ENCODE measurements at places on chromosomes 7 and 10. TPM values are rescaled to one million over a fixed set of nuclear protein-coding genes. Genes with fewer than 3 reads are reported as not detected.

The FGFBP3 gene
- total RNA-seq = 0.97 TPM

The AIFM2 gene
- 14.5 TPM for total RNA-seq

The CPA5 gene
- total RNA-seq = 0.73 TPM

- no peak for DNase-seq
- H3K27ac ChIP-seq = no peak overlapping the region
- H3K36me3 ChIP-seq = no peaks in the 10 kb centered on the region
- H3K4me1 ChIP-seq = no peaks in the 10 kb centered on the region
- H3K4me3 ChIP-seq = no peak overlapping the region
These were observed 52.5 kb downstream of the LYZL2 start for GRCh38 chr10:30577048-30577447.

DNA sequence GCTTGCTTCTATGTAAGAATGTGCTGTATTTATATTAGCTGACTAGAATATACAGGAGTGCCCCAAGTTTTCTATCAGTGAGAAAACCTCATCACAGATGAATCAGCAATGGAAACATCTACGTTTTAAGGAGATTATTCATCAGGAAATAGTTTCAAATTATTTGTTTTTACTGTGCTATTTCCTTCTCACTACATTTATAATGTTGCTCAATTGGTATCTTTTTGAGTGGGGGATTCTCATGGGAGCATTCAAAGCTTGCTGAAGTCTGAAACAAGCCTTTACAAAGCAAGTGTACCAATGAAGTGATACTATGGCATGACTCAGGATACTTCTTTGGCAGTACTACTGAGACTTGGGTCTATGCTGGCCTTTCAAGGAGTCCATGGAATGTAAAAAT, 191.1 kb upstream of the SLC26A5 start:
- H3K27ac ChIP-seq = no peak overlapping the region
- H3K4me1 ChIP-seq = no peaks in the 10 kb centered on the region
- H3K27me3 ChIP-seq = no peaks in the 10 kb centered on the region
- H3K36me3 ChIP-seq = no peaks in the 10 kb centered on the region

GRCh38 chr7:120991581-120991980, 3.1 kb downstream of the CPED1 start:
- H3K4me3 ChIP-seq = peak overlapping the region; percentile 75
- H3K27me3 ChIP-seq = no peaks in the 10 kb centered on the region
- peak overlapping the region; percentile 94 for H3K27ac ChIP-seq
- peaks cover 37% of the 10 kb centered on the region for H3K4me1 ChIP-seq
- DNase-seq = no peak

DNA sequence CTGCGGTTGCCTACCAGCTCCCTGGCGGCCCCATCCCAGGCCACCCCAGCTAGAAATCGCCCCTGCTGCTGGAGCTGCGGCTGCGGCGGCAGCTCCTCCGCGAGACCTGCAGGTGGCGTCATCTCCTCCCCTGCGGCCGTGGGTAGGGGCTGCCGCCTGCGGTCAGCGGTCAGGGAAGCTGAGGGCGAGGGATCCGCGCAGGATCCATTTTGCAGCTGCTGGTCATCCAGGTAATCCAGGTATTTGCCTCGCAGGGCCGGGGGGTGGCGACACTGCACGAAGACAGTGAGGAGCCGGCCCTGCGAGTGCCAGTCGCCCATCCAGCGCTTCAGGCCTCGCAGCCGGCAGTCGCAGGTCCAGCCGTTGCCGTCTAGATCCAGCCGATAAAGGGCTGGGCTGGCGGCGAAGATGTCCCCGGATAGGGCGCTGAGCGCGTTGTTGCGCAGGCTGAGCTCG, 1.5 kb downstream of the TRIL start:
- H3K27me3 ChIP-seq = peaks cover 21% of the 10 kb centered on the region
- peaks cover 16% of the 10 kb centered on the region for H3K4me1 ChIP-seq
- no peaks in the 10 kb centered on the region for H3K36me3 ChIP-seq
- H3K4me3 ChIP-seq = peak overlapping the region; percentile 78
- peak; percentile 79 for DNase-seq

DNA sequence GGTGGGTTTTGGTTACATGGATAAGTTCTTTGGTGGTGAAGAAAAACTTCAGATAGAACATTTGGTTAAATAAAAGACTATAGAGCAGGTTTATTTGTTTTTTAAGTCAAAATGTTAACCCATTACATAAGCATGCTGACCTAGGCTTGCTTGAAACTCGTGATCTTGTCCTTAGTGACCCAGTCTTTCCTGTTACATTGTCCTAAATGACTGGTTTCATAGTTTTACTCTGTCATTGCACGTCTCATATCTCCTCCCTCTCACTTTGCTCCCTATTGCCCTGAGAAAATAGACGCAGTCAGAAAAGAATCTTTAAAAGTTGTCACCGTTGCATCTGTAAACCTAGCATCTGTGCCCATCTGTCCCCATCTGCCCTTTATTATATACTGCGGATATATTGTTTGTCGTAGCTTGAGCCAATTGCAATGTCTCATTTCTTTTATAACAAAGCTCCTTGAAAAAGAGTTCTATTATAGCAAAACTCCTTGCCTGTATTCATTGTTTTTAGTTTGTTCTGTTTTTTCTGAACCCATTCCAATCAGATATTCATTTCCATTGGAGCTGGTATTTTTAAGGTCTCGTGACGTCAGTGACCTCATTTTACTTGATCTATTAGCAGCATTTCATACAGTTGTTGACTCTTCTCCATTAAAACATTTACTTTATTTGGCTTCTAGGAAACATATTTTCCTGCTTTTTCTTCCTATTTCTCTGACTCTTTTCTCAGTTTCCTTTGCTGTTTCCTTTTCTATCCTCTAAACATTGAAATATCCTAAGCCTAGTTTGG, 57.3 kb downstream of the HELLS start:
- no peaks in the 10 kb centered on the region for H3K27me3 ChIP-seq
- no peak overlapping the region for H3K4me3 ChIP-seq
- no peak for DNase-seq
- no peaks in the 10 kb centered on the region for H3K36me3 ChIP-seq
- no peak overlapping the region for H3K27ac ChIP-seq

- no peak for DNase-seq
- no peak overlapping the region for H3K27ac ChIP-seq
- no peaks in the 10 kb centered on the region for H3K4me1 ChIP-seq
These were observed 23.8 kb upstream of the RPA3 start for GRCh38 chr7:7742223-7742622.

- no peaks in the 10 kb centered on the region for H3K27me3 ChIP-seq
- no peak for DNase-seq
- no peak overlapping the region for H3K27ac ChIP-seq
- H3K4me3 ChIP-seq = no peak overlapping the region
- no peaks in the 10 kb centered on the region for H3K4me1 ChIP-seq
These were observed 75.1 kb upstream of the SP4 start for GRCh38 chr7:21352540-21353387.

DNA sequence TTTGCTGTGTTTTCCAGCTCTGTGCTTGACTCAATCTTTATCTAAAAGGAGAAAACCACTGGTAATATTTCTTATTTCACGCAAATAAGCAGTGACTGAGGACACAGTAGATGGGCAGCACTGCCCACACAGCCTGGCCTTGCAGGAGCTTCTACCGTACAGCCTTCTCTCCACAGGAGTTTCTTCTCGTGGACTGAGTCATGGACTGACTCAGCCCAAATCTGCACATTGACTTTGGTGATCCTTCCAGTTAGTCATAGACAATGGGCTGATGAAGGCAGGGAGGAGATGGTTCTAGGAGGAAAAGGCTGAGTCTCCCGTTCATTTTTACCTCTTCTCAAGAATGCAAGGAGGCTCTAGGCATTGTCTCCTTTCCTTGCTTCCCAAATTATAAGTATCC, 200.7 kb downstream of the RAPGEF5 start:
- no peaks in the 10 kb centered on the region for H3K27me3 ChIP-seq
- H3K4me1 ChIP-seq = no peaks in the 10 kb centered on the region
- no peak for DNase-seq
- H3K27ac ChIP-seq = no peak overlapping the region
- no peak overlapping the region for H3K4me3 ChIP-seq
- H3K36me3 ChIP-seq = no peaks in the 10 kb centered on the region

DNA sequence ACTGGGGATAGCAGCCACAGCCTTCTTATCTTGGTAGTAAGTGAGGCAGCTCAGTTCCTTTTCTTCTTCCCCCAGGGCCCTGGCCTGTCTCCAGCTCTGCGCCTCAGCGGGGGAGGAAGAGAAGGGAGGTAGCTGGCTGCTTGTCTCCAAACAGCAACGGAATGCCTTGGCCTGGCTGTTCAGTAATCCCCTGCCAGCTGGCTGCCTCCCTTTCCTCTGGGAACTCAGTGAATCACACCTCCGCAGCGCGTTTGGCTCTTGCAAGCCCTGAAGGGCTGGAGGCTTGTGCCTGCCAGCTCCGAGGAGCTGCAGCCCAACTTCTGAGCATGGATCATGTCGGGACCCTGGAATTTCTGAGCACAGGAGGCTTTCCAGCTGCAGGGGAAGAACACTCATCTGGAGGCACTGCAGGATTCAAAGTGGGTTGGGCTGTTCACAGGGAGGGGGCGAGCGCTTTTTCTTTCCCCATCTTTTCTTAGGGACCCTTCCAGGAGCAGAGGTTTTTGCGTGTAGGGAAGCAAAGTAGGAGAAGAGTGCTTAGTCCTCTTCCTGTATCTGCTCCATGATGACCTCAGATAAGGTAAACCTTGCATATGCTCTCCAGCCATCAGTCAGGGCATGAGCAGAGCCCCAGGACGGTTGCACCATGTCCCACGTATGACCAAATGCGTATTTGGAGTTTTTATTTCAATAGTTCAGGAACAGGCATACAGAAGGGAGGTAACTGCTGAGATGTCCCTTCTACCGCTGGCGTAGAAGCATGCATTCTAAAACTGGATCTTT, 253.2 kb upstream of the INHBA start:
- DNase-seq = peak; percentile 98
- no peak overlapping the region for H3K27ac ChIP-seq
- H3K4me3 ChIP-seq = peak overlapping the region; percentile 1
- H3K27me3 ChIP-seq = no peaks in the 10 kb centered on the region

Data from psoas muscle (tissue), 8 donors.